ENCODE measurements at places on chromosomes 4 and X.

DNA sequence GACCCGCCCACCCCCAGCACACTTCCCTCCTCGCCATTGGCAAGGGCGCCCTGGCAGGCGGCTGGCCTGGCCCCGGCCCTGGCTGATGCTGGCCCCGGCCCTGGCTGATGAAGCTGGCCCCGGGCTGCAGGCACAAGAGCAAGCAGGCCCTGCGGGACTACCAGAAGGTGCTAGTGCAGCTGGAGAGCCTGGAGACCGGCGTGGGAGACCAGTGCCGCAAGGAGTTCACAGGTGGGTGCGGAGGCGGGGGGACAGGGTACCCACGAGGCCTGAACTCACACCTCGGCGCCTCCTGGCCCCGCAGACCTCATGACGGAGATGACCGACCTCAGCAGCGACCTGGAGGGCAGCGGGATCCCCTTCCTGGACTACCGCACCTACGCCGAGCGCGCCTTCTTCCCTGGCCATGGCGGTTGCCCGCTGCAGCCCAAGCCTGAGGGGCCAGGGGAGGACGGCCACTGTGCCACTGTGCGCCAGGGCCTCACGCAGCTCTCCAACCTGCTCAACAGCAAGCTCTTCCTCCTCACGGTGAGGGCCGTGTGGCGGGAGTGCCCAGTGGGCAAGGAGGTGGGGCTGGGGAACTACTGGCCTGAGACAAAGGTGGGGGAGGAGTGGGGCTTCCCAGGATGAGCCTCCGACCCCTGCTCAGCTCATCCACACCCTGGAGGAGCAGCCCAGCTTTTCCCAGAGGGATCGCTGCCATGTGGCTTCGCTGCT lies 6.1 kb upstream of the SRPK3 start:
- peak; percentile 14 for DNase-seq

GRCh38 chrX:53004038-53004437 lies 44.6 kb upstream of the GPR173 start:
- DNase-seq: no peak

GRCh38 chr4:55068522-55068921 lies 56.9 kb downstream of the KDR start:
- DNase-seq: no peak

GRCh38 chr4:169854090-169854489 lies 96.3 kb upstream of the HPF1 start:
- DNase-seq: no peak

GRCh38 chr4:93359586-93359985 lies 469.0 kb upstream of the ATOH1 start:
- DNase-seq: no peak

- peak; percentile 74 for DNase-seq
Measured at GRCh38 chrX:39759526-39760224, 338.1 kb downstream of the BCOR start.

GRCh38 chrX:156002507-156002906 lies 5.0 kb downstream of the IL9R start:
- DNase-seq: no peak

DNA sequence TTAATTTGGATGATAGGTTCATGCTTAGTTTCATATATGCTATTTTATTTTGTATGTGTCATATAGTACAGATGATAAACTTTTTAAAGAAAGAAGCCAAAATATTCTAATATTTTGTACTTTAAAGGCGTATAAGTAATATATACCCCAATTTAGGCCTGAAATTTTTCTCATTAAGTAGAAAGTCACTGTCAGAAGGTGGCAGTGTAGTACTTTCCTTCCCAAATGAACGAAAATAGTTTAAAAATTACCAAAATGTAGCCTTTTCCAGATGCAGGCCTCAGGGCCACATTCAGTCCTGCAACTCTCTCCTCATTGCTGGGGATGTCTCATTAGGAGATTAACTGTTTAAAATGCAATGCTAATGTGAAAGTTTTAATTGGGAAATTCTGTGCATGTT lies 1263.6 kb downstream of the C4orf33 start:
- DNase-seq: no peak

- DNase-seq: no peak
Measured at GRCh38 chr4:55757356-55757952, 62.1 kb upstream of the EXOC1L start.

DNA sequence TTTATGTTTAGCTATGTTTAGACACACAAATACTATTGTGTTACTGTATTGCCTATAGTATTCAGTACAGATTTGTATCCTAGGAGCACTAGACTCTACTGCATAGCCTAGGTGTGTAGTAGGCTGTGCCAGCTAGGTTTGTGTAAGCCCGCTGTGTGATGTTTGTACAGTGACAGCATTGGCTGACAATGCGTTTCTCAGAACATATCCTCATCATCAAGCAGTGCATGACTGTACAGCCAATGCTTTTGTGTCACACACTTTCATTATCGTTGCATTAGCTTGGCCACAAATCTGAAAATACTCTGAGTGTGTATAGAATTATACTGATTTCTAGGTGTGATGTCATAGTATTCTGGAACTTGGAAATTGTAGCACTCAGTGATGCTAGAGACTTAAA lies 63.4 kb downstream of the CLDN34 start:
- no peak for DNase-seq

GRCh38 chr4:39453738-39454137 lies 5.0 kb downstream of the RPL9 start:
- no peak for DNase-seq

GRCh38 chrX:149937871-149938426 lies 342 bp downstream of the EOLA2 start:
- peak; percentile 28 for DNase-seq

GRCh38 chr4:110515676-110516075 lies 39.7 kb downstream of the ENPEP start:
- no peak for DNase-seq

DNA sequence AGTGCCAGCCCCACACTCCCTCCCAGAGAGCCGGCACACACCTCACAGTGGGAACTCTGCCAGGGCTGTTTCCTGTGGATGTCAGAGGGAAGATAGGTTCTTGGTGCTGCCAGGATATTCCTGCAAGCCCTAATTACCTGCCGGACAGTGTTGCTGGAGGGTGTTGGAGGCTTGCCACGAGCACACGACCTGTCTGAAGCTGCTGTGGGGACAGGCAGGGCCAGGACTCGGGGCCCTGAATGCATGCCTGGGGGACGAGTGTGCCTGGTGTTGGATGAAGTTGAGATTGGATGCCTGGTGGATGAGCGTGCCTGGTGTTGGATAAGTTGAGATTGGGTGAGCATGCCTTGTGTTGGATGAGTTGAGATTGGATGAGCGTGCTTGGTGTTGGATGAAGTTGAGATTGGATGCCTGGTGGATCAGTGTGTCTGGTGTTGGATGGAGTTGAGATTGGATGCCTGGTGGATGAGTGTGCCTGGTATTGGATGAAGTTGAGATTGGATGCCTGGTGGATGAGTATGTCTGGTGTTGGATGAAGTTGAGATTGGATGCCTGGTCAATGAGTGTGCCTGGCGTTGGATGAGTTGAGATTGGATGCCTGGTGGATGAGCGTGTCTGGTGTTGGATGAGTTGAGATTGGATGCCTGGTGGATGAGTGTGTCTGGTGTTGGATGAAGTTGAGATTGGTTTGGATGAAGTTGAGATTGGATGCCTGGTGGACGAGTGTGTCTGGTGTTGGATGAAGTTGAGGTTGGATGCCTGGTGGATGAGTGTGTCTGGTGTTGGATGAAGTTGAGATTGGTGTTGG lies 23.2 kb upstream of the UVSSA start:
- DNase-seq: no peak

DNA sequence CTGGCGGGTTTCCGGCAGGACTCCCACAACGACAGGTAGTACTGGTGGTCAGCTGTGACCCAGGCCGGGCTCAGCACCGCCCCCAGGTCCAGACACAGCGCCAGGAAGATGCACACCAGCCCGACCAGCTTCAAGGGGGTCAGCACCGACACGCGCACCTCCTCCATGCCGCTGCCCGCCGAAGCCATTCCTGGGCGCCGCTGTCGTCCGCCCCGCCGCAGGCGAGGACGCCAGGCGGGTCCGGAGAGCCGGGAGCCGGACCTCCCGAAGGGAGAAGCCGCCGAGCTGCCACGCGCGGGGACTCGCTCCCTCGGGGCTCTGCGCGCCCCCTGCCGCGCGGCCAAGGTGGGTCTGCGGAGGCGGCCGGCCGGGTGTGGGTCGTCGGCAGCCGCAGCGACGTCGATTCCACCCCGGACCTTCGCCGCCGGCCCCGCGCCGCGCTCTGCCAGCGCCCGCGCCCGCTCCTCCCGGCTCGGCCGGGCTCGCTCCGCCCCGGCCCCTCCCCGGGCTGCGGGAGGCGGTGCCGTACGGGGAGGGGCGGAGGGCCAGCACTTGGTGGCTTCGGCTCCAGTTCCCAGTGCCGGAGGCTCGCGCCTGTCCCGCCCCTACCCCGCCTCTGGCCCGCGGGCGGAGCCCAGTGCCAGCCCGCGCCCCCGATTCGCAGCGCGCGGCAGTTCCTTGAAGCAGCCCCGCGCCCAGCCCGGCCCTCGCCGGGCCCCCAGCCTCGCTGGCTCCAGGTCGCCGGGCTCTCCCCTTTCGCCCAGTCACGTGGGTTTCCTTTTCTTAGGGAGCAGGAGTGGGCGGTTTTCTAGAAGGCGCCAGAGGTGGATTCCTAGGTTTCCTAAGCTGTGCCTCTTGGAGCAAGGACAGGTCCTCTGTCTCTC lies at the start of gene TMEM47:
TMEM47 (minus strand) TSS at position 444 of the 884 bp plus-strand sequence; CDS start at position 188, 256 bp downstream.
- DNase-seq: peak; percentile 83

GRCh38 chrX:147902270-147902669 lies 9.4 kb upstream of the FMR1 start:
- DNase-seq: no peak

- no peak for DNase-seq
Measured at GRCh38 chr4:48071191-48071590, 54.6 kb downstream of the NIPAL1 start.

GRCh38 chrX:110276778-110277177 lies 41.1 kb downstream of the AMMECR1 start:
- no peak for DNase-seq

DNA sequence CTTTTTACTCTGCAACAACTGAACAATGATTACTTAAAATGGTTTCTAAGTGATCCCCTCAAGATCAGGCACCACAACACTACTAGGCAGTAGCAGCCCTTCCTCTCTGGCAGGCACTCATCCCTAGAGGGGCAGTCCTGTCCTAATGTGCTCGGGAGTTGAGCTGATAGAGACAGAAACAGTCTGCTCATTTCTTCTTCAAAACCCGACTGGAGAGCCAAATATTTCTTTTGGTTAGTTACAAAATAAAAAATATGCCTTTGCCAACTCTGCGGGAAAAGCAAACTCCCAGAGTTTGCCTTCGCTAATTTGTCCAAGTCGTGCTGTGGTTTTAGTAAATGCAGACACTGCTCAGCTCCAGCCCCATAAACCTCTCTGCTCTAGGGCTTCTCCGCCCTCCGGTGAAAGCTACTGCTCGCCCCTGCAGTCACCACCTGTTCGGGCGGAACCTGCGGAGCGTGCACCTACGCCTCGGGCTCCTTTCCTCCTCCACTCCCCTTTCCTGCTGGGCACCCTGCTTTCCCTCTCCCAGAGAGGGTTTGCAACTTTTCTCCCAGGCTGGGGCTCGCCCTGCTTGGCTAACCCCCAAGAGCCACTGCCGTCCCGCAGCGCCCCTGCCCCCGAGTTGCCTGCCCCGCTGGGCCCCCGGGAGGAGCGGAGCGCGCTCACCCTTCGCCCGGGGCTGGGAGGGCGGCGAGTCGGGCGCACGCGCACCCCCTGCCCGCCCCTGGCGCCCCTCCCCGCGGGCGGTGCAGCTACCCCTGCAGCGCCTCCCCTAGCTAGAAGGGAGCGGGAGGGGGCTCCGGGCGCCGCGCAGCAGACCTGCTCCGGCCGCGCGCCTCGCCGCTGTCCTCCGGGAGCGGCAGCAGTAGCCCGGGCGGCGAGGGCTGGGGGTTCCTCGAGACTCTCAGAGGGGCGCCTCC lies at the start of gene NPNT:
NPNT (plus strand) TSS at position 812 of the 923 bp plus-strand sequence. CDS start 182 bp downstream, outside the sequence.
- DNase-seq: peak; percentile 51

DNA sequence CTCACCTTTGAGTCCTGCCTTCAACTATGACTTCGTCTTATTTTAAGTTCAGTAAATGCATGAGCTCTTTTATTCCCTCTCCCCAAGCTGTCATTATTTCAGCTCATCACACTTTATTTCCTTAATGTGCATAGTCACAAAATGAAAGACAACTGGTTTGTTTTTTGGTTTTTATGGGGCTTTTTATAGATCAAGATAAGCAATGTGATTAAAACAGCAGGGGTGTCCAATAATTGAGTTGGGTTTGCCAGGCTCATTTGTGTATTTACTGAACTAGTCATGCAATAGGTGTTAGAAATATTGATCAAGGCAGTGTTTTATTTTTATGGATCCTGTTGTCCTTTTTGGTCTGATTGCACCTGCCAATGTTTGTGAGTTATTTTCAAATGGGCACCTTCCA lies 102.2 kb downstream of the FRMPD4 start:
- no peak for DNase-seq

GRCh38 chrX:9638871-9639270 lies 126.8 kb downstream of the GPR143 start:
- DNase-seq: no peak

DNA sequence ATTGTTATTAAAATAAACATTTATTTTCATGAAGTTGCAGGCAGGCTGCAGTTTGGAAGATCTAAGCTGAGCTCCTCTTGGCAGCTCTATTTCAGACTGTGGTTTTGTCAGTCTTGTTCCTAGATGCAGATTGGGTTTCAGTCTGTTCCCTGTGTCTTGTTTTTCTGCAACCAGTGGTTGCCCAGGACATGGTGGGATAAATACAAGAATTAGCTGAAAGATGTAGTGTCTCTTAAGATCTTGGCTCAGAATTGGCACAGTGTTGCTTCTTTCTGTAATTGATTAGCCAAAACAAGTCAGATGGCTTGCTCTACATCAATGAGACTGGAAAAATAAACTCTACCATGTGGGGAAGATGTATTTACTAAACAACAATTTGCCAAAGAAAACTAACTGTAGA lies 283.0 kb upstream of the BOD1L1 start:
- no peak for DNase-seq

GRCh38 chr4:108796173-108796572 lies 33.3 kb upstream of the ETNPPL start:
- no peak for DNase-seq

DNA sequence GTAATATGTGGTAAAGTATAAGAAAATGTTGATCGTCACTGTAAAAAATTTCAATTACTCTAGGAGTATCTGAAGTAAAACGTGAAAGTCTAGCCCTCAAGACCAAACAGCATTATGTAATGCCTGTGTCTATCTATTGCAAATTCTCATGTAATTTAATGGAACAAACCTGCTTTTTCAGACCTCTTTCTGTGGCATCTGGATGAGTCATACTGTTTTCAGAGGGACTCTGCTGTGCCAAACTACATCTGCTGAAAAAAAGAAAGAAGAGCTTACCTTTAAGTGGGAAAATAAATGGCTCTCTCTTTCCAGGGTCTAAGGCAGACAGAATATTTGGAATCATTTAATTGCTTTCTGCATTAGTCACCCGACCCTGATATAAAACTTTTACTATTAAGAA lies 89.8 kb upstream of the ARMCX2 start:
- no peak for DNase-seq

GRCh38 chrX:21985332-21985777 lies 44.8 kb downstream of the SMS start:
- peak; percentile 79 for DNase-seq

GRCh38 chrX:84415140-84415539 lies 87.1 kb downstream of the HDX start:
- no peak for DNase-seq
